ENCODE measurements at places on chromosomes 6 and 20.
A peak's percentile ranks its signal among the peaks of the same experiment; 100 is the strongest.

- peak; percentile 14 for DNase-seq
Measured at GRCh38 chr6:30615958-30616810, 859 bp downstream of the PPP1R10 start.

- DNase-seq = peak; percentile 41
Measured at GRCh38 chr6:8888468-8888867, 453.1 kb upstream of the SLC35B3 start.

GRCh38 chr6:113077794-113078193 is 730.7 kb downstream of the RFPL4B start:
- no peak for DNase-seq

DNA sequence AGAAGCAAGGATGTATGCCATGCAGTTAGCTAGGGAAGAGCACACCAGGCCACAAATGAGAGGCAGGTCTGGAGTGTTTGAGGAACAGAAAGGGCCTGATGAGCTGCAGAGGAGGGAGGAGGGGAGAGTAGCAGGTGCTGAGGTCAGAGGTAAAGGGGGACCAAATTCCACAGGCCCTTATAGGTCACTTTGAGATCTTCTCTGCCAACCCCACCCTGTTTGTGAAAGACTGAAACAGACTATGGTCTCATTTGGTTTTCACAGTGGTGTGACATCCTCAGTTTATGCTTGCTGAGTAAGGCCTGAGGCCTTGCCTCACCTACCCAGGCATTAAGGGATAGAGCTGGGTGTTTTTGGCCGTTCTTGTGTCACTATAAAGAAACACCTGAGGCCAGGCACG is 187.7 kb upstream of the MYLIP start:
- DNase-seq = no peak

- no peak for DNase-seq
Measured at GRCh38 chr6:56507517-56507916, 135.2 kb downstream of the DST start.

- peak; percentile 85 for DNase-seq
Measured at GRCh38 chr6:166786704-166787293, 159.7 kb upstream of the RPS6KA2 start.

Measured in suppressor macrophage treated with lipopolysaccharide for 1 hour (primary cell).